ENCODE measurements at places on chromosomes 1 and 21.

- DNase-seq = no peak
Measured at GRCh38 chr1:157115851-157116736, 16.5 kb upstream of the ETV3L start.

DNA sequence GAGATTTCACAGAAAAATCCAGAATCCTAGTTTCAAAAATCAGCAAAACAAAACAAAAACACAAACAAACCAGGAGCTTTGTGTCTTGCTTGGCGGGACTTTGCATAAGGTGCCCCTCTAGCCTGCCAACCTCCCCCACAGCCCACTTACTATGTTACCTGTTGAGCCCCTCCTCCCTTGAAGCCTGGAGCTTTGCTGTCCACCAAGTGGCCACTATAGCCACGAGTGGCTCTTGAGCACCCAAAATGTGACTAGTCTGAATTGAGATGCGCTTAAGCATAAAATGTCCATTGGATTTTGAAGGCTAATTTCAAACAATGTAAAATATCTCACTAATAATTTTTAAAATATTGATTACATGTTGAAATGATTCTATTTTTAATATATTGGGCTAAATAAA, 12.2 kb downstream of the TFAP2E start:
- DNase-seq = no peak

- DNase-seq = no peak
Measured at GRCh38 chr1:232594768-232595698, 34.9 kb downstream of the SIPA1L2 start.

DNA sequence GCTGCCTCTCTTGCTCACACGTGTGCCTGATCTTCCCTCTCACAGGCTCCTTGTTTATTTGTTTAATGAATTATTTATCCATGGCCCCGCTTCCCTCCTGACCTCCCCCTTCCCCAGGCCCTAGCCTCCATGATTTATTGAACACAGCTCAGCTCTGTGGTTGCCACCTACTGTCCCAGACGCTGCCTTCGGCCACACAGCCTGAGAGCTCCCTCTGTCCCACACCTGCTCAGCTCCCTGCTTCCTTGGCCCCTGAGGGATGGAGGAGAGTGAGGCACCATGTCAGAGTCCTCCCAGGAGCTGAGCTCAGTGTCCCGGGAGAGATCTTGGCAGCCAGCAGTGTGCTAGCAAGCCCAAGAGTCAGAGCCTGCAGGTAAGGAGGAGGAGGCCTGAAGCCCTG, 3.1 kb upstream of the EFNA3 start:
- DNase-seq = no peak

- DNase-seq = no peak
Measured at GRCh38 chr21:38488640-38489270, 9.5 kb downstream of the ERG start.
